IPS DF 6.9 (cell line): ENCODE measurements at places on chromosomes 2 and 18.

GRCh38 chr2:60533101-60534051 is 20.1 kb downstream of the BCL11A start:
- no peak for DNase-seq

GRCh38 chr18:62485684-62486083 is 37.1 kb upstream of the ZCCHC2 start:
- no peak for DNase-seq

DNA sequence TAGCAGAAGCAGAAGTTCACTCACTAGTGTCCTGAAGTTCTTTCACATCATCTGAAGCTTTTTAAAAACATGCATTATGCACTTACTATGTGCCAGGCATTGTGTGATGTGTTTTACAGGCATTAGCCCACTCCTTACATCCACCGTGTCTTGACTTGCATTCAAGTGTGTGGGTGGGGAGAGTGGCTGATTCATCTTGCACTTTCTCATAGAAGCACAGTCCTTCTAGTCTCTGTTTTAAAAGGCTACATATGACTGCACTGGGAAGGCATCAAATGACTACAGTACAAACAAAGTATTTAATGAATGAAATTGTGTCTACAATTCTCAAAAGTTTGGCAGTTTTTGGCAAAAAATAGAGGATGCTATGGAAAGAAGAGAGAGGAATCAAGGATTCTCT is 21.6 kb upstream of the DSC3 start:
- DNase-seq: no peak

- no peak for DNase-seq
These were observed 1696.3 kb upstream of the TMEFF2 start for GRCh38 chr2:193891023-193891422.

DNA sequence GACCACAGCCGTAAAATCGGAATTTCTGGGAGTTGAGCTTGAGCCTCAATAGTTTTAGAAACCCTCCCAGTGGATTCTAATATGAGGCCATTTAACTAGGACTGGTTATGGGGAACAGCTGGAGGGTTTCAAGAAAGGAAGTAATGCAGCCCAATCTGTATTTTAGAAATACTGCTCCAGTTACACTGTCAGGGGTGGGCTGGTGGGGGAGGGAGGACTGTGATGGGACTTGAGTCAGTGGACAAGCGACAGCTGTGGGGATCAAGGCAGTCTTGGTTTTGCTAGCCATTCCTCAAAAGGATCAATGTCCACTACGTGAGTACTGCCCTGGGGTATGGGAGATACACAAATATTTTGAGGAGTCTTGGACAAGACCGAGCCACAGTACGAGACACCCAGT is 34.8 kb downstream of the ASB1 start:
- no peak for DNase-seq

DNA sequence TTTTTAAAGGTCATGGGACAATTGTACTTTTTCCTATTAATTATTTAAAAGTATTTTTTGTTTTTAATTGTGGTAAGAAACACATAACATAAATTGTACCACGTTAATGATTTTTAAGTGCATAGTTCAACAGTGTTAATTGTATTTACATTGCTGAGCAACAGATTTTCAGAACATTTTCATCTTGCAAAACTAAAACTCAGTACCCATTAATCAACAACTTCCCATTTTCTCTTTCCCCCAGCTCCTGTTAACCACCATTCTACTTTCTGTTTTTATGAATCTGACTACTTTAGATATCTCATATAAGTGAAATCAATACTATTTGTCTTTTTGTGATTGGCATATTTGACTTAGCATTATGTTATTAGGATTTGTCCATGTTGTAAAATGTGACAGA is 483.9 kb upstream of the ZNF804A start:
- no peak for DNase-seq

GRCh38 chr18:48727681-48728080 is 188.8 kb downstream of the CTIF start:
- DNase-seq: no peak

- no peak for DNase-seq
These were observed 771.1 kb upstream of the ZEB2 start for GRCh38 chr2:145290986-145291385.

DNA sequence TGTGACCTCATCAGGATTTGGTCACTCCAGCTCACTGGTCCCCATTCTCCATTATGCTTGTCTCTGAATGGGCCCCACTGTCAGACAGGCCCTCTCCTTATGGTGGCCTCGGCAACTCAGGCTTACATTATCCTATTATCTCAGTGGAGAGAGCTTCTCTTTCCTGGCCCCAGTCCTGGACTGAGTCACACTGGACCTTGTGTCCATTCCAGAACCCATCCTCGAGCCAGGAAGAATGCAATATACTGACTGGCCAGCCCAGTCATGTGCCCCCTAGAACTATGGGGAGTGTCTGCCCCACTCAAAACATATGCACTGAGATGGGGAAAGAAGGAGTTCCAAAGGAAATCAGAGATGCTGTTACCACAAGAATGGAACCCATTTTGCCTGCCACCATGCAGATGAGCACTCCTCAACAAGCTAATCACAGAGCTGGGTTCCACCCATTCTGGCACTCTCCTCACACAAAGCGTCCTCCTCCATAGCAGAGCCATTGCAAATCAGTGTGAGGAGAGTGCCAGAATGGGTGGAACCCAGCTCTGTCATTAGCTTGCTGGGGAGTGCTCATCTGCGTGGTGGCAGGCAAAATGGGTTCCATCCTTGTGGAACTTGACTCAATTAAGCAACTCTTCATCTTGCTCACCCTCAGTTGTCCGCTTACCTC is 71.9 kb downstream of the CHRNA1 start:
- no peak for DNase-seq

GRCh38 chr2:167190053-167190452 is 301.8 kb downstream of the XIRP2 start:
- no peak for DNase-seq

GRCh38 chr2:84865181-84865783 is 15.6 kb downstream of the TRABD2A start:
- no peak for DNase-seq

DNA sequence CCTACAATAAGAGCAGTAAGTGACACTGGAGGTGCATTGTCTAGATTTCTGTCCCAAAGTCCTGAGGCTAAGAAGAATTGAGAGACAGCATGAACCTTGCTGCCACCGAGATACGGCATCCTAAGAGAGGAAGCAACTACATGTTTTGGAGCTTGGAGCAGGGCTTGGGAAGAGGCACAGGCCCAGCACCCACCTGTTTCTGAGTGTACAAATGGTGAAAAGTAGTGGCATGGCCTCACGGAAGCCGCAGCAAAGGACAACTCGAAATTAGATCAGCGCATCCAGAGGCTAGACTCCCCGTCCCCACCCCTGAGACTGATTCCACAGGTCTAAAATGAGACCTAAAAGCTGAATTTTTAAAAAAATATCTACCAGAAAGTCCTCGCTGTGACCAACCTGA is 127.5 kb downstream of the PTGR3 start:
- no peak for DNase-seq

DNA sequence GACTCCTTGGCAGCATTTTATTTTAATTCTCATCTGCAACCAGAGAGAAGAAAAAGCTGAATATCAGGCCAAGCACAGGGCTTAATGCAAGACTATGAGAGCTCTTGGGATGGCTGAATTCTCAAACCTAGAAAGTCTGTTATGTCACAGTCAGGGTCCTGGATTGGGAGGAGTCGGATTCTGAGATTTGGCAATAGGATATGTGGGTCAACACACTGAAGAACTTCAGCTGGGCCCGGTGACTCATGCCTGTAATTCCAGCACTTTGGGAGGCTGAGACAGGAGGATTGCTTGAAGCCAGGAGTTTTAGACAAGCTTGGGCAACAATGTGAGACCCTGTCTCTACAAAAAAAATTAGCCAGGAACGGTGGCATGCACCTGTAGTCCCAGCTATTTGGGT is 102.4 kb downstream of the COL3A1 start:
- DNase-seq: no peak

- peak; percentile 45 for DNase-seq
These were observed 59.9 kb downstream of the SUMO1 start for GRCh38 chr2:202178346-202178958.

- no peak for DNase-seq
These were observed 36.2 kb downstream of the SNED1 start for GRCh38 chr2:241034490-241035141.

DNA sequence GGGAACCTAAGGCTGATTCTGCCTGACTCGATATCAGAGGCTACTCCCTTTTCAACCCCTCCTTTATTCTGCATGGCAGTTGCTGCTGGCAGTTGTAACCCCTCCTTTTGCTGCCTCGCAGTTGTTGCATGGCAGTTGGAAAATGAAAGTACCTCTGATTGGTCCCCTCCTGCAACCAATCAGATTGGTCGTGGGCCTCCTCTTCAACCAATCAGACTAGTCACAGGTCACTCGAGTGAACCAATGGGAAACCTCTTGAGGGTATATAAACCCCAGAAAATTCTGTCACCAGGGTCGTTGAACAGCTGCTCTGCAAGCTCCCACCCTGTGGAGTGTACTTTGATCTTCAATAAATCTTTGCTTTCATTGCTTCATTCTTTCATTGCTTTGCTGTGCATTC is 294.3 kb upstream of the SLC8A1 start:
- DNase-seq: no peak

- no peak for DNase-seq
These were observed 7.9 kb downstream of the ERFE start for GRCh38 chr2:238166391-238167343.

DNA sequence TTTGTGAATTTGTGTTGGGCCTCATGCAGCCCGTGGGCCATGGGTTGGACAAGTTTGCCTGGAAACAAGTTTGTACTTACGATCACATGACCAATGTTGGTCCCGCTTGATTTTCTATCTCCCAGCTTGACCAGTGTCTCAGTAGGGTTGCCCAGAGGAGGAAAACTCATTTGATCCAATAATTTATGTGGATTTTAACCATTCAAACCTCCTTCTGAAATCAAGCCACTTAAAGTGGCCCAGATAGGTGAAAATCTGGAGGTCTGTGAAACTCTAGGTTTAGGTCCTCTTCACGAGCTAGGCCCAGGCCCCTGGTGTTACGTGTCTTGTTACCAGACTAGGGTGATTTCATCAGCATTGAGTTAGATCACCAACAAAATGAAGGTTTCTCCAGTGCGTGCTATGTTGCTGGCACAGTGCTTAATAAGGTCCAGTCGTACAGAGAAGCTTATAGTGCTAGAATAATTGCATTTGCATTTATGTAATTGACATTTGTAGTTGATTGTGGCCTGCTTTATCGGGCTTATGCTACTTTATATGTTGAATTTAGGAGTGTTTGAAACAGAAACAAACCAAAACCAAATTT is 4.4 kb downstream of the ACTR2 start:
- no peak for DNase-seq

GRCh38 chr2:8402222-8402621 is 279.6 kb upstream of the ID2 start:
- no peak for DNase-seq

DNA sequence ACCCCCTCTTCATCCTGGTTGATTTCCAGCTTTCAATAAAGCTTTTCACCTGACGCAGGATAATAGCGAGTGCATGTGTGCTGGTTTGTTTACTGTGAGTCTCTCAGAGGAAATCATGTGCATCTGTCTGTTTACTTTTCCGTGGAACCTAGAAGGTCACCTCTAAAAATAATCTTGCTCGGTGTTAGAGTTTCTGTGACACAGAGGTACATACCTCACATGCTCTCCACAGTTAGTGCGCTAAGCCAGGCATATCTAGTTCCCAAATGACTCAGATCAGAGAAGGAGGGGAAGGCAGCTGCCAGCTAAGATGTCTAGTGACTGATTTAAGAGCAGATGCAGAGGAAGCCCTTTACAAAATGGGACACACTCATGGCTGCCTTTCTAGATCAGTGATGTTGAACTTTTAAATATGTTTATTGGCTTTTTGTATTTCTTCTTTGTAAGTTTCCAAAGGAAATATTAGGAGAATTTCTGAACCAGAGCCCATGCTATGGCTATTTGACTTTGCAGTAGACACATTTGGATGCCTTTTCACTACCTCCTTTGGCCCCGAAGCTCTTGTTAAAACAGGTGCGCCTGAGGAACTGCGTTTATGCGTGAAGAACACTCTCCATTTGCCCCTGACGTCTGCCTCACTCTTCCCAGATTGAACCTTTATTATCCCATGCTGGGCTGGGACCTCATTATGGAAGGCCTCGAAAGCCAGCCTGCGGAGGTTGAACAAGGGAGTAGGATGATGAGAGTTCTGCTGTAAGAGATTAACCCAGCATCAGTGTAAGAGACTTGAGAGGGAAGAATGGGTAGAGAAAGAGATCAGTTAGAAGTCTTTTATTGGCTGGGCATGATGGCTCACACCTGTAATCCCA is 145.6 kb downstream of the FAM161A start:
- no peak for DNase-seq

GRCh38 chr2:40844353-40845277 is 392.7 kb upstream of the SLC8A1 start:
- peak; percentile 16 for DNase-seq

GRCh38 chr18:64032312-64032711 is 62.4 kb downstream of the SERPINB8 start:
- DNase-seq: no peak

DNA sequence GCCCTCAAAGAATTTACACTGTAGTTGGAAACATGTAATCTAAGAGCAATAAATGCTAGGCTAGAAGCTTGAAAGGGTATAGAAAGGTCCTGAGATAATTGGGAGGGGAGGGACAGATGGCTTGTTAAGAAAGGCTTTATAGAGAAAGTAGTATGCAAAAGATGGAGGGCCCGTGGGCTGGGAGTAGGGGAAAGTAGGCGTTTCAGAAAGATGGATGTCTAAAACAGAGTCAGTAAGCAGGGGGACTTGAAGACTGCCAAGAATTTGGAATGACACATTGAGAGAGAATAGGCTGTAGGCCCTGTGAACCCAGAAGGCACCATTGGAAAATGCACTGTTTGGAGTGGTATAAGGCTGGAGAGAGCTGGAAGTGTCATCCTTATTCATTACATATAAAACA is 822 bp downstream of the PSMG2 start:
- no peak for DNase-seq

DNA sequence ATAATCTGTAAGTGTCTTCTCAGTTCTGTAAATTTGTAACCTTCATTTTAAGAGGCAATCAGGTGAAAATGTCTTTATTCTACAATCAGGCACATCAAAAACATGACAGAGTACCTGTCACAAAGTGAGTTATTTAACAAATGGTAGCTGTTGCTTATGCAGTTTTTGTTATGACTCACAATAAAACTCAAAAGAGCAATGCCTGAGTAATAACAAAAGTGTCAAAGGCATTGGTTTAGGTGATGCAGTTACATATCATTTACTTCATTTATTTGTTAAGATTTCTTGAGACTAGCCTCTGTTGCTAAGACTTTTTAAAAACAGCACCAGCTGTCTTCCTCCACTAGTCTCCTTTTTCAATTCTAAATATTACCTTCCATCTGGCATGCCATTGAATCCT is 177.8 kb downstream of the KIAA1328 start:
- no peak for DNase-seq
